ENCODE measurements at places on chromosomes 5 and 9. TPM values are rescaled to one million over a fixed set of nuclear protein-coding genes. Genes with fewer than 3 reads are reported as not detected.

DNA sequence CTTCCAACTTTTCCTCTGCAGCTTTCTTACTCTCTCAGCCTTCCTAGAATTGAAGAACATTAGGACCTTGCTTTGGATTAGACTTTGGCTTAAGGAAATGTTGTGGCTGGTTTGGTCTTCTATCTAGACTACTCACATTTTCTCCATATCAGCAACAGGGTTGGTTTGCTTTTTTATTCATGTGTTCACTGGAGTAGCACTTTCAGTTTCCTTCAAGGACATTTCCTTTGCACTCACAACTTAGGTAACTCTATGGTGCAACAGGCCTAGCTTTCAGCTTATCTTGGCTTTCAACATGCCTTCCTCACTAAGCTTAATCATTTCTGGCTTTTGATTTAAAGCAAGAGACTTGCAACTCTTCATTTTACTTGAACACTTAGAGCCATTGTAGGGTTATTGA is 153.1 kb downstream of the CCDC192 start:
- DNase-seq: no peak

DNA sequence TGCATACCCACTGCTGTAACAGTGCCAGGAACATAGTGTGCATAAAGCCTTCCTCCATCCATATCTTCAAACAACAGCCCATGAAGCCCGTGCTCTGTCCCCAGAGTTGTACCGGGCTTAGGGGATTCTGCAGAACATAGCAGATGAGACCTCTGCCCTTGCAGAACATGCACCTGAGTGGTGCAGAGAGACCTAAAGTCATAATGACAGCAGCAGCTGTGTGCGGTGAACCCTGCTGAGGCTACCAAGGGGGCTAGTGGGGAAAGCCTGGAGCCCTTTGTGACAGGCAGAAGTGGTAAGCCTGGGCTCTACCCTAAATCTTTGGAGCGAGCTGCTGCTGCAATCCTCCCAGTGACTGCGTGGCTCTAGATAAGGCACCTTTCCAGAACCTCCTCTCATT is 32.2 kb upstream of the BRD3 start:
- no peak for DNase-seq

GRCh38 chr5:138605254-138605972 is 30.2 kb upstream of the HSPA9 start:
- DNase-seq: no peak

- no peak for DNase-seq
Measured at GRCh38 chr9:16726718-16727451, 143.6 kb downstream of the BNC2 start.

DNA sequence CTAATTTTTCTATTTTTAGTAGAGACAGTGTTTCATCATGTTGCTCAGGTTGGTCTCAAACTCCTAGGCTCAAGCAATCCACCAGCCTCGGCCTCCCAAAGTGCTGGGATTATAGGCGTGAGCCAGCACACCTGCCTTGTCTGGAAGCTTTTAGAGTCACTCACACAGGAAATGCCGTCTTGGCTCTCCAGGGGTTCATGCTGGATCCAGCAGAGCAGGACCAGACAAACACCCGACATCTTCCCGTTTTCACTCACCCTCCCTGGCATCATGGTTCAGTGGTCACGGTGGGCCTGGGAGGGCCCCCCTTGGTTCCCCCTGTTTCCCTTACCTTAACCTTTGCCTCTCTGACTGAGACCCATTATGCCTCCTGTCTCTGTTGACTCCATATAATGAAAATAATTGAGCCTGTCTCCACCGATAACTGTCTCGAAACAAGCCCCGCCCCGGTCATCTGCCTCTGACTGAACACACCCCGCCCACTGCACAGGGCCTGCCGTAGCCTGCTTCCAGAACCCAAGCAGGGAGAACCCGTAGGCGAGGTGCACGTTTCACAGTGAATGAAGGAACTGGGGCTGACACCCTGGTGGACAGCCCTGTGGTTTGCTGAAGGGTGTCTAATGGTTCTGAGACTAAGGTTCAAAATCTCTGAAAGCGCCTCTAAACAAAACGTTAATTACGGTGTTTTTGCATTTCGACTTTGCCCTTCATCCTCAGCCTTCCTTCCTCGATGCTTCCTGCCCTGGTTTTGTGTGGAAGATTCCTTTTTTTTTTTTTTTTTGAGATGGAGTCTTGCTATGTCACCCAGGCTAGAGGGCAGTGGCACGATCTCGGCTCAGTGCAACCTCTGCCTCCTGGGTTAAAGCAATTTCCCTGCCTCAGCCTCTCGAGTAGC is 39.7 kb upstream of the SPRY4 start:
- peak; percentile 42 for DNase-seq

DNA sequence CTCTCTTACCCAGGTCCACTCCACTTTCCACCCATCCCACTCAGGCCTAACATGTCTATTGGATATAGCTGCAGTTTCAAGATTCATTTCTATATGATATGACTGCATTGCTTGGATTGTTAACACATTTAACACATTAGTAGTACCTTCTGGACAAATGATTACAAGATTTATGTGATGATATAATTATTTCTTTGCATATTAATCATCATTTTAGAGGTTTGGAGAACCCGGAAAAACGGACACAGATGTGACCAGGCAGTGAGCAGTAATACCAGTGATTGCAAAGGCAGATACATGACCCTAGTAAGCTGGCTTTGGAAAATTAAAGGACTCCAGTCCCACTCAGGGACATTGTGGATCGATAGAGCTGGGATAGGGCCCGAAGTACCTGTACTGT is 103.8 kb downstream of the PRR16 start:
- no peak for DNase-seq

DNA sequence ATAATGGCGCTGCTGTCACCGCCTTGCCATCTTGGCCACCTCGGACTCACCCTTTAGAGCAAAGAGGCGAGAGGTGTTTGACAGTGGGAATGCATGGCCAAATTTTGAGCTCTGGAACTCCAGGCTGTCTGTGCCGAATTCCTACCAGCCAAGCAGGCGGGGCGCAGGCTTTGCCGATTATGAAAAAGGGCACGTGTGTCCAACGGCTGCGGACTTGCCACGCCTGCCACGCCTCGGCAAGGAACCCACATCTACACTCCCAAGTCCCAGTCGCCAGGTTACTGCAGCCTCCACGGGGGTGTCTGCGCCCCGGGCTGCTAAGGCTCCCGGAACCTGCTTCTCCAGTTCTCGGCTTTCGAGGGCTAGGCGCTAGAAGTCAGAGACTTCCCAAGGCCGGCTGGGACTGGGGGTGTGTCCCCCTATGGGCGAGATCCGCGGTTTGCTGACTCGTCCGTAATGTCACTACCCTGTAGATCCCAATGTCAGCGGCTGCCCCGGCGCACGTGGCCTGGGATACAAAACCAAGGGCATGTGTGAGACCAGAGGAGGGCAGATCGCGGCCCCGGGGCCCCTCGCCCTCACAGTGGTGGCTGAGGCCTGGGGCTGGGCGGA is 2.8 kb downstream of the NPR3 start:
- DNase-seq: no peak

GRCh38 chr5:36155291-36155690 is 3.4 kb downstream of the SKP2 start:
- DNase-seq: no peak

DNA sequence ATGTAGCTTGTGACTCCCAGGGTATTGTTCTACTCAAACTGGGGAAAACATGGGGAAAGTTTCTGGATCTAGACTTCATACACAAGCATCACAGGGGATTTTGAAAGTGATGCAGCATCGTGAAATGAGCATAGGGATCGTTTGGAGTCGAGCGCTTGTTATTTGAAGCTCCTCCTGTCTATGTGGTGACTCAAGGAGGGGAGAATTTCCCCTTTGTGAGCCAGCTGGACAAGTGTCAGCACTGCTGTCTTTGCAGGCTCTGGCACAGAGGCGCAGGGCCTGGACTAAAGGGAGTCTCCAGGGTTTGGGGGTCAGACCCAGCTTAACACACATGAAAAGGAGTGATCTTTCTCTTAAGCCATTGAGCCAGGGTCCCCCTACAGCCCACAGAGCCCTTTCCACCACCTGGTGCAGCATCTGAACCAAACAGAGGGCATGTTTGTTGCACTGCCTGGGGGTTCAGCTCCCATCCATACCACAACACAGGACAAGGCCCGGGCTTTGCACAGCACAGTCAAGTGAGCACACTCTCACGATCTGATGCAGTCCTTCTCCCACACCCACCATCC is 51.0 kb downstream of the IRF1 start:
- no peak for DNase-seq

DNA sequence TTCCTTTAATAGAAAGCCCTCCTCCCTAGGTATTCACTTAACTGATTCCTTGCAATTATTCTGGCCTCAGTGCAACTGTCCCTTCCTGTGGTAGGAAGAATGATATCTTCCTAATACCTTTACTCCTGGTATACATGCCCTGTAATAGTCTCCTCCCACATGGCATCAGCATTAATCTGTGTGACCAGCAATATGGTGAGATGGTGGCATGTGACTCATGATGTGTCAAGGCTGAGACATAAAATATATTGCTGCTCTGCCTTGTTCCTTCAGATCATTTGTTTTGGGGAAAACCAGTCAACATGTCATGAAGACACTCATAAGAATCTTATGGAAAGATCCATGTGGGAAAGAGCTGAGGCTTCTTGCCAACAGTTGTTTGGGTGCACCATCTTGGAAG is 149.1 kb upstream of the TRPM3 start:
- no peak for DNase-seq

DNA sequence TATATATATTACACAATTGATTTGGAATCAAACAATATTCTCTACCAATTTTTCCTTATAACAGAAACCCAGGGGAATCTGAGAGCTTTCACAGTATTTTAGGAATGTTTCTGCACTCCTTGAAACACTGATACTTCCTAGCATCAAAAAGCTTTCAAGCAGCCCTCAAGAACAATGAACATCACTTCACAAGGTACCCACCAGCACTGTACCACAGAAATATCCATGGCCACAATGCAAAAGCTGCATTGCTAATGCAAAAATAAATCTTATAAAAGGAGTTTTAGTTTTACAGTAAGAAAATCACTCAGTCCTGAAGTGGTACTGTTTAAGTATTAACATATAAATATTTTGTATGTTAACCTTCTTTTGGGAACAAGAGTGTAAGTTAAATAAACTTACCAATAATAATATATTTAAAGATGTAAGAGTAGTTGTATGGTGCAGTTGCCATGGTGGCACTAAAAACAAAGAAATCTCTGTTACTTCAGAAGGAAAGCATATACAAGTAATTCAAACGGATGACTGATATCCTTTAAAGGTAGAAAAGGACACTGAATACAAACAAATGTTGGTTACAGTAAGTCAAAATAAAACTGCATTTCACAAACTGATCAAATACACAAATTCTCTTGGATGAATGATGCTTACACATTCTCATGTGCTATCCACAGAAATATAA is 8.6 kb downstream of the RAB14 start:
- DNase-seq: no peak

- no peak for DNase-seq
Measured at GRCh38 chr9:32863291-32863690, 80.0 kb downstream of the TMEM215 start.

- no peak for DNase-seq
Measured at GRCh38 chr9:136886610-136887597, 588 bp downstream of the TRAF2 start.

GRCh38 chr5:93058309-93058708 is 522.7 kb downstream of the NR2F1-AS1 start:
- no peak for DNase-seq

The PCDHB4 gene
- total RNA-seq: 0.48 TPM

The PCDHB9 gene
- total RNA-seq: 0.71 TPM

The GABBR2 gene
- 9.7 TPM for total RNA-seq

The TXNDC8 gene
- not detected for total RNA-seq

The KCNMB1 gene
- total RNA-seq: 0.04 TPM

The CDKN2A gene
- total RNA-seq: 3.6 TPM

The C9orf72 gene
- 11.2 TPM for total RNA-seq

The LCN12 gene
- total RNA-seq: not detected

The MRPS2 gene
- total RNA-seq: 93.2 TPM

The AQP3 gene
- total RNA-seq: 1.1 TPM

The NIPAL4 gene
- total RNA-seq: 22.7 TPM

Measured in kidney epithelial cell (primary cell).